Heart left ventricle (tissue), 16 donors: ENCODE measurements at places on chromosomes 4 and X. TPM values are rescaled to one million over a fixed set of nuclear protein-coding genes. Genes with fewer than 3 reads are reported as not detected.

GAGE1 gene
- total RNA-seq, result not detected

NWD2 gene
- total RNA-seq, result not detected

PFKFB1 gene
- not detected for total RNA-seq

ADH1B gene
- total RNA-seq, result 31.0 TPM

DUSP21 gene
- total RNA-seq, result not detected

DNA sequence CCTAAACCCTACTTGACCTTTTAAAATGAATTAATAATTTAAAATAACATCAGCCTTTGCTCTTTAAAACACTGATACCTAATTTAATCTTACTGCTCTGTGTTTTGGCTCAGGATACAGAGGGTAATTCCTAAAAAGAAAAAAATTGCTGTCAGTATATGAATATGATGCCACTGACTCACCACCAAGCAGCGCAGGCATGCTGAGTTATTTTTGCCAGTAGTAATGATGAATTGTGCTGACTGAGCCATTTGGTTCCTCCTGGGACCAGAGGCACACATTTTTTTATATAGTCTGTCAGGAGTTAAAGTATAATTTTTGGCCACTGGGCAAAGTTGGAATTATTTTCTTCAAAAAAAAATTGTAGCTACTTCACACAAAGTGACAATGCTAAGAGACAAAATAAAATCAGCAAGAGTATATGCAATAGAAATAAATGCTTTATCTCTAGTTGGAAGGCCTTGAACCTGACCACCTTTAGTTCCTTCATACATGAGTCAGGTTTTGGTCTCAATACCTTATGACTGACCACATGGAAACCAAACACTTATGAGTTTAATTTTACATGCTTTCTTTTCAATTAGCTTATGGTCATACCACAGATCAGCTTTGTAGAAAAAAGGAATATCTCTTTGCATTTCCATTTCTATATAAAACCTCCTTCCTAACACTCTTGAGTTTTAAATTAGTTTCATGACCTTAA is 115.1 kb downstream of the PPP3CA start:
- DNase-seq, result no peak

- peak; percentile 39 for DNase-seq
Measured at GRCh38 chr4:6271701-6272465, 2.2 kb downstream of the WFS1 start.

- DNase-seq, result no peak
Measured at GRCh38 chrX:136159611-136160025, 12.3 kb downstream of the FHL1 start.

- peak; percentile 25 for DNase-seq
Measured at GRCh38 chrX:111447298-111447697, 35.3 kb upstream of the DCX start.

GRCh38 chr4:184681916-184682315 is 32.4 kb downstream of the PRIMPOL start:
- no peak for DNase-seq

DNA sequence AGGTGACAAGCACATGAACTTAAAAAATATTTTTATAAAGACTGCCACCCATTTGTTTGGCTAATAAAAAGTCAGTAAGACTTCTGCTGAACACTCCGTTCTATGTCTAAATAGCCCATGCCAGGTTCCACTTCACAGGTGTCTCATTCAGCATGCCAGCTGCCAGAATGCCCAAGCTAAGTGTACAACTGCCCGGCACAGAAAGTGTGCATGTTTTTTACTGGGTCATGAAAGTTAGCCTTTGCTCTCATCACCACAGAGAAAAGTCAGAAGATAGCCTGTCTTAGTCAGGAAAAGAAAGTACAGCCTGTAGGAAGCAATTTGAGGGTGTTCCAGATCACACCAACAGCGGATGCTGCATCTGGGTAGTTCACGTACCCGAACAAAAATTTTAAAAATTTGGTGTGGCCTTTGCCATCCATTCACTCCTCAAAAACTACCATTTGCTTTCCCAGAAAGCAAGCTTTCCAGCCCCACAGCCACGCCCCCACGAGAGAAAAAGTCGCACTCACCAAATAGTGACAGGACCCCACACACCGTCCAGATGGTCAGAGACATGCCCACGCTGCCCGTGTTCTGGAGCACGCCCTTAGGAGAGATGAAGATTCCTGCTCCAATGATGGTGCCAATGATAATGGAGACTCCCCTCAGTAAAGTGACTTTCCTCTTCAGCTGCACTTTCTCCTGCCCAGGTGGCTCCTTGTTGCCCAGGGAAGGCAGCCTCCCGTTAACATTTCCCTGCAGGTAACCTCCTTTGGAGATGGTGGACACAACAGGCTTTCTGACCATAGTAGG is 671 bp downstream of the SLC7A11 start:
- DNase-seq, result no peak

GRCh38 chrX:117305168-117305766 is 811.3 kb downstream of the KLHL13 start:
- DNase-seq, result no peak

FSTL5 gene
- total RNA-seq, result not detected

MAGEA2B gene
- total RNA-seq, result not detected

DNA sequence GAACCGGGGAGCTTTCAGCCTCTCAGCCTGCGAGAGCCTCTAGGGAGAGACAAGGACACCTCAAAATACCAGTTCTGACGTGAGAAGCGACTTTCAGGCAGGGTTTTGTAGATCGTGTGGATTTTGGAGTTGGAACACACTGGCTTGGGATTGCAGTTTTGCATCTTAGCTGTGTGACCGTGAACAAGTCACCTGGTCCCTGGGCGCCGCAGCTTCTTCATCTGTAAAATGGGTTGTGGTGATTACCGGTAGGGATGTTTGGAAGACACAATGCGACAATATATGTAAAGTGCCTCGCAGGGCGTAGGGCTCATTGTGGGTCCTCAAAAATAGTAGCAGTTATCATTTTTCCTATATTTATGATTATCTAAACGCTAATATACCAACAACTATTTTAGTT is 43.7 kb upstream of the STOX2 start:
- no peak for DNase-seq

GRCh38 chr4:84089652-84090437 is 409.2 kb downstream of the NKX6-1 start:
- no peak for DNase-seq

APOOL gene
- total RNA-seq, result 50.2 TPM

GRCh38 chr4:1502501-1502886 is 96.3 kb upstream of the NKX1-1 start:
- peak; percentile 61 for DNase-seq

DNA sequence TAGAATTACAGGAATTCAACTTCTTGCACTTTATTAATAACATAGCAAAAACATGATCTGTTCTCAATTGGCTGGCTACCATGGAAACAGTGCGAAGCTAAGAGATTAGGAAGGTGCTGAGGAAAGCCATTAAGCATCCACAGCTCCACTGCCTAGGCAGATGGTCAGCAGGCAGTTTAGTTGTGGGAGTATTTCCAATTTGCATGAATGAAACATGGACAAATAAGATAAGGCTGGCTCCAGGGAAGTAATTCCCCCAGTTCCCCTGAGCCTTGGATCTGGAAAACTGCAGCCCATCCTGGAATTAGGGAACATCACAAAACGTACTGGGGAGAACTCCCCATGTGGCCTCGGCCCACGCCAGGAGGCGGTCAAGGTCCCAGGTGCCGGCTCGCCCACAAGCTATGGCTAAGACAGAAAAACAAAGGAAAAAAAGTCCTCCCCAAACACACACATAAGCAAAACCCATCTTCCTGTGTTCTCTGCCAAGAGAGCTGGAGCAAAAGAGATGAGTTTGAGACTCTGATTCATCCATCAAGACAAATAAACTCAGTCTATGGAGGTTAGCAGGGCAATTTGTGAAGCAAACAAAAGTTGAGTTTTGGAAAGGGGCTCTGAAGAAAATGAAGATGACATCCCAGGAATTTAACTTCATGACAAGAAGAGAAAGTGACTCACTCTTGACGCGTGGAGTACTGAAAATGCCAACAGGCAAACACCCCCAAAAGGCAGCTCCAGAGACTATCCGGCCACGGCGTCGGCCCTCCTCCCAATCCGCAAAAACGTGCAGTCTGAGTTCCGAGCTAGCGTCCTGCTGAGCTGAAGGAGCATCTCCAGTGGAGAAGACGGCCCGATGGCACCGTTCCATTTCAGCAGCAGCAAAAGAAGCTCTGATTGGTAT is 45.1 kb downstream of the IGFBP7 start:
- peak; percentile 68 for DNase-seq

- DNase-seq, result no peak
Measured at GRCh38 chr4:150579551-150580234, 2.3 kb upstream of the MAB21L2 start.

DNA sequence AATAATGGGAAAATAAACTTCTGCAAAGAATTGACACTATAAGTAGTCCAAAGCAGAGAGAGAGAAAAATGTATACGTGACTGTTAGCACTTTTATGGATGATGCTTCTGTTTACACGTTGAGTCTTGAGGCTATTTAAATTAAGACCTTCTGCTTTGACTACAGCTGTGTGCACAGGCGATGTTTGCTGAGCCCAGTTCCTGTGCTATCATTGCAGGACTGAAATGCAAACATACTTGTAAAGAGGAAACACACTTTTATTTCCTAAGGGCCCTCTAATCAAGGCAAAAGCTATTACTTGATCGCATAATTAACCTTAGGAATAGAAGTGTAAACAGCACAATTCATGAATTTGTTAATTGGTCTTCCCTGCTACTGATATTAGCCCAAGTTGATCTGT is 226.9 kb downstream of the FBXW7 start:
- no peak for DNase-seq

HS3ST1 gene
- total RNA-seq, result 1.8 TPM

TBX22 gene
- total RNA-seq, result not detected

GRCh38 chr4:5524446-5525299 is 183.7 kb downstream of the EVC2 start:
- DNase-seq, result no peak

DNA sequence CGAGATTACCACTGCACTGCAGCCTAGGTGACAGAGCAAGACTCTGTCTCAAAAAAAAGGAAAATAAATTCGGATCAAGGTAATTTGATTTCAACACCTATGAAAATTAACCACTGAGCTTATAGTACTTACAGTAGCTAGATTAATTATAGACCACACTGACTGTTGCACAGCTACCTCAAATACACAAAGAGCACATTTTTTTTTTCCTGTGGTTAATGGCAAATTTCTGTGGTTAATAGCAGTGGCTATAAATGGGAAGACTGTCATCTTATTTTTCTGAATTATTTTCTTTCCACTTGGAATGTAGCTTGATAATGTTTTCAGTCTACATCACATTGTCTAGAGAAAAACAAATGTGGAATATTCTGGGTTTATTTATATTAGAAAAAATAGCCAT is 1661.6 kb upstream of the PCDH7 start:
- no peak for DNase-seq

DNA sequence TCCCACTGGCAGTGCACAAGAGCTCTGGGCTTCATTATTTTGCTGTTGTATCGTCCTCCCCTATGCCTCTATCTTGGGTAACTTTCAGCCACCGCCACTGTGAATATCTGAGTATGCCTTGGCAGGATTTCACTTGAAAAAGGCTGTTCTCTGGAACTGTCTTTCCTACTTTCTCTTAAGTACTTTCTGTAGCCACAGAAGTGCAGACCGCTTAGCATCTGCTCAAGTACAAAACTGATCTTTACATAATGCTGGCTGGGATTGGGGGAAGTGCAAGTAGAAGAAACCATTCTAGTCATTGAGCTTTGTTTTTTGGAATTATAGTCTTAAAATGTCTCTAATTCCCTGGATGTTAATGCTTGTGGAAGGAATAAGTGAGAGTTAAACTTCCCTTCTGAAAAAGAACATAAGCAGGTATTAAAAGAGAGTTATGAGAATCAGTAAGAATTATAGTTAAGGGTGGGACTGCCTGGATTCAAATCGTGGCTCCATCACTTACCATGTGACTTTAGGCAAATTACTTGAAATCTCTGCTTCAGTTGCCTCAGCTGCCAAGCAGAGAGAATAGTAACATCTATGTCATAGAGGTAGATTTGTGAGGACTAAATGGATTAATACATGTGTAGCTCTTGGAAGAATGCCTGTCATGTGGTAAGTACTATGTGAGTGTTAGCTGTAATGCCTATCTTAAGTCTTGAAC is 77.5 kb downstream of the MID1IP1 start:
- DNase-seq, result no peak

- DNase-seq, result peak; percentile 41
Measured at GRCh38 chr4:7591409-7592053, 156.8 kb upstream of the PSAPL1 start.

AWAT2 gene
- total RNA-seq, result not detected

DNA sequence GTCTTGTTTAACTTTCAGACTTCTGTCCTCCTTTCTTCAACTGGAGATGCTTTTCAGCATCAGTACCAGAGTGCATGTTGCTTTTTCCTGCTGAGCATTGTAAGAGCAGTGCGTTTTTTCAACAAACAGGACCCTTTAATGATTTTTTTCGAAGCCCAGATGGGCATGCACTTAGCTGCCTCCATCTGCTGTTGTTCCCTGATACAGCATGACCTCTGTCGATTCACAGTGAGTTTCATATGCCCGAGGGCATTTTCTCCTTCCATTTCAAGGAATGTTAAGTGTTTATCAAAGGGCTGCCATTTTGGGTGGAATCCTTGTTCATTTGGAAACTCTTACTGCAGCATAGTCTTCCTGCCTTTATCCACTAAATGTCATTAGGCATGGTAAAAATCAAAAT is 428.6 kb downstream of the DTHD1 start:
- DNase-seq, result no peak

NPY5R gene
- not detected for total RNA-seq

GRCh38 chr4:110508827-110509710 is 33.1 kb downstream of the ENPEP start:
- no peak for DNase-seq

DNA sequence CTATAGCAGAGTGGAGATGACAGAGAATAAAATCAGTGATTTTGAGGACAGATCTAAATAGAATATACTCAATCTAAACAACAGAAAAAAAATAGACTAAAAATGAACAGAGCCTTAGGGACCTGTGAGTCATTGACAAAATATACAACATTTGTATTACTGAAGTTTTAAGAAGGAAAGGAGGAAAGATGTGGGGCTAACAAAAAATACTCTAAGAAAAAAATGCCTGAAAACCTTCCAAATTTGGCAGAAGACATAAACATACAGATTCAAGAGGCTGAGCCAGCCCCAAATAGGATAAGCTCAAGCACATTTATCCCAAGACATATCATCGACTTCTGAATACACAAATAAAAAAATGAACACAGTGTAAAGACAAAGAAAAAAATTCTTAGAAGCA is 123.6 kb upstream of the INTU start:
- DNase-seq, result no peak

LRIT3 gene
- not detected for total RNA-seq

RTL9 gene
- total RNA-seq, result 0.64 TPM

GRCh38 chrX:113962343-113962742 is 621.5 kb upstream of the HTR2C start:
- no peak for DNase-seq

DNA sequence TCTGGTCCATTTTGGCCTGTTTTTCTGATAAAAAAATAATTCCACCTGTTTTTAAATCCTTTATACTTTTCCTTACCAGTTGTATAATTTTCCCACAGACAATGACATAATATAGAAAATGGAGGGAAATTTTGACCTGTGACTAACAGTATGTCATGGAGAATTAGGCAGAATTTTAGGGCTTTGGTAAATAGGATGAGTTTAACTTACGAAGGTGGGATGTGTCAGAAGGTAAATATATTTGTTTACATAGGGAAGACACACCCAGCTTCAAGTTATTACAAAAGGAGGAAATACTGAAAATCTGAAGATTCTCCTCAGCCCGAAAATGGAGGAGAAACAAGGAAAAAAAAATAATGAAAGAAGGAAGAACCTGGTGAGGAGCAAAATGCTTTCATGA is 64.6 kb upstream of the PPP3CA start:
- DNase-seq, result no peak
